ENCODE measurements at places on chromosomes 7 and 10. TPM values are rescaled to one million over a fixed set of nuclear protein-coding genes. Genes with fewer than 3 reads are reported as not detected.

PILRA gene
- not detected for total RNA-seq

OLAH gene
- 0.26 TPM for total RNA-seq

MALSU1 gene
- 50.7 TPM for total RNA-seq

LIPF gene
- not detected for total RNA-seq

UNC5B gene
- 18.1 TPM for total RNA-seq

GPR37 gene
- 0.13 TPM for total RNA-seq

PON2 gene
- 139 TPM for total RNA-seq

PON1 gene
- total RNA-seq: not detected

GPR26 gene
- not detected for total RNA-seq

WBP1L gene
- total RNA-seq: 81.3 TPM

TUBB8 gene
- not detected for total RNA-seq

GFRA1 gene
- total RNA-seq: 12.0 TPM

SPDYE16 gene
- not detected for total RNA-seq

PNLIPRP1 gene
- total RNA-seq: not detected

DNAJC30 gene
- 1.0 TPM for total RNA-seq

DPCD gene
- total RNA-seq: 16.4 TPM

All from dermis microvascular lymphatic vessel endothelial cell (primary cell).